ENCODE measurements at places on chromosomes 4 and X.
A peak's percentile ranks its signal among the peaks of the same experiment; 100 is the strongest.

DNA sequence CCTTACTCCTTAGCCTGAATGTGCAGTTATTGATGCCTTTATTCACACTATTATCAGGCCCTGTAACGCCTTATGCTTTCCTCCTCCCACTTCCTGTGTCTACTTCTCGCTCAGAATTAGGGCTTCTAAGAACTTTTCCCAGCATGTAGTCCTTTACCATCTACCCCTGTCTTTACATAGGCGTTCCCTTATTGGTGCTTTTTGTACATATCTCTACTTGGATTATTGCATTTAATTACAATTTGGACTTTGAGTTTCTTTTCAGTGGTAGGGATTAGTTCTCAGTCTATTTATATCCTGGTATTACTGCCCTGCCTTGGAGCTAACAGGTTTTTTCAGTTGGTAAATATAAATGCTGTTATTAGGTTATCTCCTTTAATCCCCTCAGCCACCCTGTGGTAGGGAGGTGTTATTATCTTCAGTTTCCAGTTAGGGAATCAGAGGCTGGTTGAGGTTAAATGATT is 84.0 kb downstream of the RBPJ start:
- DNase-seq: no peak

DNA sequence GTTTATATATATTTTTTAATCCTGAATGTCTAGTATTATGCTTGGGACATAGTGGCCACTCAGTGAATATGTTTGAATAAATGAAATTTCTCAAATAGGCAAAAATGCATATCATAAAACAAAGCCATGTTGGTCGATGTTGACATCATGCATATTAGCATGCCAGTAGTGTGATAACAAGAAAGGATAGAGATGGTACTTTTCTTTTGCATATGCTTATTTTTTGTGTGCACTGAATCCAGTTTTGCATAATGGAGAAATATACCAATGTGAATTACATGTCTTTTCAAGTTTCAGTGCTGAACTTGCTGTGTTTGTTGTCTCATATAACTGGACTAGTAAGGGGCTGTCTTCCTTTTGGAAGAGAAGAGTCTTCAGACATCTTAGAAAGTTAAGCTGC is 7.5 kb downstream of the CPE start:
- no peak for DNase-seq

GRCh38 chr4:82437285-82438005 is 7.1 kb downstream of the ENOPH1 start:
- DNase-seq: no peak

DNA sequence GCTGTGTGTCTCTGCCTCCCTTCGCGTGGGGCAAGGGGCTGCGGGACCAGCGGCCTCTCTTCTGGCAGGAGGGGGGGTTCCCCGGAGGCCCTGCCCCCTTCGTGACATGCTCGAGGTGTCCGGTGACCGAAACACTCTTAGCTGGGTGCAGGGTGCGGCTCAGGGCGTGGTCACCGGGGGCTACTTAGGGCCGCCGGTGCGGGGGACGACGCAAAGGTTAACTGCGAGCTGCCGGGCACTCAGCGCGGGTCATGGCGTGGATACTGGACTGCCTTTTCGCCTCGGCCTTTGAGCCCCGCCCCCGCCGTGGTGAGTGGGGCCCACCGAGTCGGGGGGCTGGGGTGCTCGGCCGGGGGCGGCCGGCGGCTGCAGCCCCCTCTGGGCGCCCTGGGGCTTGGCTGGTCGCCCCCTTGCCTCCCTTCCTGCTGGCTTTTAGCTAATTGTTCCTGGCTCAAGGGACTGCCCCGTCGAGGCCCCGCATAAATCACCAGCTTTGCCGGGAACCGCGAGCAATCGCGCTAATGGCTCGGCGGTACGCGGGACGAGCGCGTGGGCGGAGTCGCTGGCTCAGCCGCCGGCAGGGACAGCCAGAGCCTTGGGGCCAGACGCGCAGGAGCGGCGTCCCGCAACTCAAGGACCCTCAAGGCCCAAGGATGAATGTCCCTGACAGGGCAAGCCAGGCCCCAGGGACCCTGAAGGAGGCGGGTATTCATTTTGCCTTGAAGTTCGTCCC is at the start of gene ARHGAP36:
Gene ARHGAP36 (plus strand): TSS at position 211 of the 733 bp plus-strand sequence. CDS start 23,320 bp downstream, outside the sequence.
- no peak for DNase-seq

DNA sequence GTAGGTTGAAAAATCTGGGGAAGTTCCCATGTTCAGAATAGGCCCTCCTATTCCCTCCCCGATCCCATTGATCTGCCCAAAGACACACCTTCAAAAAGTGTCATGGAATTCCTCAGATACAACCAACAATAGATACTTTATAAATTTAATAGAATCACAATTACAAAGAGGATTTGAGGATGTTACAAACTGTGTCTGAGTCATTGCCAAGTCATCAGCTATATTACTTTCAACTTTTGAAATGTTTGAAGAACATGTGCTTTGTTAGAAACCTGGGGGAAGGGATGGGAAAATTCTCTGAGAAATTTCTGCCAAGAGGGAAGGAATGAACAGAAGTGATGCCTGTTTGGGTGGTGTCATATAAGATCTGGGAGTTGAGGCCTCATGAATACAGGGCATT is 46.7 kb downstream of the KCNIP4 start:
- DNase-seq: no peak

GRCh38 chr4:129899849-129900248 is 803.9 kb downstream of the C4orf33 start:
- no peak for DNase-seq

DNA sequence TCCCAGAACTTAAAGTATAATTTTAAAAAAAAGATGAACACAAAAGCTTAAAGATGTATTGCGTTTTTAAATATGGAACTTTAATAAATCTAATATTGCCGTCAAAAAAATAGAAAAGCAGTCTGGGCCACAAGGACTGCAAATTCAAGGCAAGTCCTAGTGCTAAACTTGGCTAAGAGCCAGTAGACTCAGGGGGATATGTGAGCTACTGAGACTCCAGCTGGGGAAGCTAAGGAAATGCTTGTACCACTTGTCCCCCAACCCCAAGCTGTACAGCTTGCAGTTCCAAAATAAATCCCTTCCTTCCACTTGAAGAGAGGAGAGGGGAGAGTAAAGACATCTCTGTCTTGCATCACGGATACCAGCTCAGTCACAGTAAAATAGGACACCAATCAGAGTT is 290.8 kb upstream of the FGF13 start:
- DNase-seq: no peak

DNA sequence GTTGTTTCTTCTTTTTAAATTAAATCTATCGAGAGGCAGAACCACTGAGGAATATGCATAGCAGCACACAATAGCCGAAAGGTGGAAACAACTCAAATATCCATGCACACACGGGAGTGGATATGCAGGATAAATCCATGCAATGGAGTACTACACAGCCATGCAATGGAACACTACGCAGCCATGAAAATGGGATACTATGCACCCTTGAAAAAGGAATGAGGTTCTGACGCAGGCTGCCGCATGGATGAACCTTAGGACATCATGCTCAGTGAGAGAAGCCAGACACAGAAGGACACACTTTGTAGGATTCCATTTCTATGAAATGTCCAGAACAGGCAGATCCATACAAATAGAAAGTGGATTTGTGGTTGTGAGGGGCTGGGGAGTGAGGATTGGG is 18.4 kb upstream of the P2RY8 start:
- no peak for DNase-seq

DNA sequence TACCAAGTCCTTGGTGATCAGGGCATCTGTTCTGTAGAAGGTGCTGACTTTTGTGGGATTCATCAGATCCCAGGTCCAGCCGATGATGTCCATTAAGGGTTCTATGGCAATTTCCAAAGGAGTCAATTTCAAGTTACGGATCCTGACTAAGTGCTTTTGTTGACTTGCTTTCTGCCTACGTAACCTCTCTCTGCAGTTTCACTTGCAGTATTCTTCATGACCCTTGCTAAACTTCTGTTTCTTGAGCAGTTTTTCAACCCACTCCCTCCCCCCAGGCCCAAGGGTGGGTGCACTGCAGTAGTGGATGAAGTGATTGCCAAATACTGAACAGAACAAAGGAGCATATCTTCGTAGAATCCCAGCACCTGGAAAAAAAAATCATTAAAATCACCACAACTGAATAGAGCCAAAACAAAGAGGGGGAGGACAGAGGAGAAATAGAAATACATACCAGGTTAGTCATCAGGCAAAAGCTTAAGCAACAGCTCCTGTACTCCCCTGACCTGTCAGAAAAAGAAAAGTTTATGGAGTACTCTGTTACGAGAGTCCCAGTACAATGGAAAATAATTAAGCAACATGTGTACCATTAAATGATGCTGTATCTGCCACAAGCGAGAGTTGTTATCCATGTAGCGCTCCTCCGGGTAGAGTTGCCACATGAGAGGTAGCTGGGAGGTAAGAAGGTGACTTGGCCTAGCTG is 5.8 kb downstream of the CMC4 start:
- peak; percentile 50 for DNase-seq

GRCh38 chr4:1608196-1608820 is 75.8 kb downstream of the FAM53A start:
- no peak for DNase-seq

GRCh38 chr4:14607578-14607977 is 394.7 kb upstream of the CPEB2 start:
- DNase-seq: no peak

- no peak for DNase-seq
Measured at GRCh38 chr4:150782311-150782710, 200.4 kb downstream of the MAB21L2 start.

DNA sequence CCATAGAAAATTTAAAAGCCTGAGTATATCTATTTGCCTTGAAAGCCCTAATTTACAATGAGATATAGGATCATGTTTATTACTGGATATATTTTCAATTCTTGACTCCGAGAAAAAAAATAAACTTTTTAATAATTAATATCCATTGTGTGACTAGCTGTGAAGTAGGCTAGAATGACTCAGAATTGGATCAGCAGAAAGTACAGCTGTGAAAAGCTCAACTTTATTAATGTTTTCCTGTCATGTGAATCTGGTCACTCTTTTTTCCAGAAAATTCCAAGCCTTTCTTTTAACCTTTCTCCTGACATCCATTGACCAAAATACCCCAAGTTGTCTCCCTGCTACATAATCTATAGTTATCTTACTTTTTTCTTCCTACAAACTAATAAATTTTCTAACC is 171.8 kb upstream of the PACRGL start:
- no peak for DNase-seq

DNA sequence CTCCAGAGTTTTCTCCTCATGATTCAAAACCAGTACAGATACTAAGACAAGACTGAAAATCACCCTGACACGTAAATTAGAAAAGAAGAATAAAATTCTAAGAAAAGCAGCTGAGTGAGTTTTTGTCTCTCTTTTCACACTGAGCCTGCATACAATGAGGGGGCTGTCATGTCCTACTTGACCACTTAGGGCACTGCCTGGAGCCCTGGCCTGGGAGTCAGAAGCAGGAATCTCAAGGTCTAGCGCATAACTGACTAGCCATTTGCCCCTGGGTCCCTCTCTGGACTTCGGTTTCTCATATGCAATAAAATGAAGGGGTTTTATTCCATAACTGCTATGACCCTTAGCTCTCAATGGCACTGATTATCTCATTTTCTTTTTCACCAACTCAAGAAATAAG is 36.7 kb upstream of the SLC25A4 start:
- DNase-seq: no peak

- DNase-seq: no peak
Measured at GRCh38 chrX:119340606-119341205, 58.4 kb upstream of the SLC25A43 start.

DNA sequence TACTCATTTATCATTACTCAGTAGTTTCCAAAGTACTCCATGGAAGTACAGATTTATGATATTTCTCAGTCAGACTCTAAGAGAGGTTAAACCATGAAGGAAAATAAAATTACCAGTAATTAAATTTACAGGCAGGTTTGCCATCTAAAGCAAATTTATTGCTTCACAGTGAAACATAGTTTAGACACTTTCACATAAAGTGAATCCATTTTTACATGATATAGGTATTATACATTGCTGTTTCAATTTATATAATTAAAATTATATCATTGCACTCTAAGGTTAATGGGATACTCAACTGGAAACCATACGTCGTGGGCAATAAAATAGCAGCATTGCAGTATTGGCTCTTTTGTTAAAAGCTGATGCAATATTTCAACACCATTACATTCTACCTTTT is 202.8 kb downstream of the SLIT2 start:
- DNase-seq: no peak

- DNase-seq: no peak
Measured at GRCh38 chr4:74376888-74377483, 12.0 kb downstream of the EREG start.

GRCh38 chrX:134026565-134027311 is 41.3 kb upstream of the GPC3 start:
- peak; percentile 12 for DNase-seq

DNA sequence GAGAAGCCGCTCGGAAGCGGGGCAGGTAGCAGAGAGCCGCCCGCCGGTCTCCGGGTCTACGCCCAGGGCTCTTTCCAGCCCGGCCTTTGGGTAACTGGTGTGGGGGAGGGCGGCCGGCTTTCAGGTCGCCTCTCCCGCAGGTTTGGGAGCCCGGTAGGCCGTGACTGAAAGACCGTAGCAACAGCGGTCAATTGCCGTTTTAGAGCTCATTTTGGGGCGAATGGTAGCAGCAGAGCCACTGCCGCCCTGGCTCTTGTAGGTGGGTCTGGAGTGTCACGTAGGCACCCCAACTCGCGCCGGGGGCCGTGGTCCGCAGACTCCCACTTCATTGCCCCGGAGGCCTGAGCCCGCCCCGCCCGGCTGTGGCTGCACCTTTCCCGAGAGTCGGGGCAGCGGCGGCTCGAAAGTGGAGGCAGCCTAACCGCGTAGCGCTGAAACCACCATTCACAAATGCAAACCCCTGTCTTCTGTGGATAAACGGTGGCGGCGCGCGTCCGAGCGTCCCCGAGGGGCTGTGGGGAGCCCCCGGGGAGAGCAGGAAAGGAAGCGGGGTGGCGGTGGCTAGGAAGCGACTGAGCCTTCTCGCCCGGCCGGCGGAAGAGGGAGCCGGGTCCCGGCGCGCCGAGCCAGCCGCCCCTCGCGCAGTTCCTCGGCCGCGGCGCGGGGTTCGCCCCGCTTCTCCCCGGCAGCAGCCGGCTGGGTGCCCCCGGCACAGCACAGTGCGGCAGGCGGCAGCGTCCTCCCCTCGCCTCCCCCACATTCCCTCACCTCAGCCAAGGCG is 2185.1 kb upstream of the TENM3 start:
- no peak for DNase-seq

DNA sequence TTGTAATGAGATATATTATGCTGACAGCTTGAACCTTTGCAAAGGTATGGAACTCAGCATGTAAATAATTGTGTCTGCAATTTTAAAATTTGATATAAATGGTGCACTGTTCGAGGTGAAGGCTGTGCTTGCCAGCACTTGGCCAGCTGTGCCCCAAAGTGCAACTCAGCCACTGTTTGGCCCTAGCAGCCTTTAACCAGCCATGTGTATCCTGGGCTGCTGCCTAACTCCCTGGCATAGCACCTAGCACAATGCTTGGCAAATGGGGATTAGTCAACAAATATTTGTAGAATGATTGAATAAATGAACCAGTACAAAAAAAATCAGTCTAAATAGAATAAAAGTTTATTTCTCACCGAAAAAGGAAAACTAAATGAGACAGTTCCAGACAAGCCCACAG is 83.8 kb upstream of the ZIC3 start:
- DNase-seq: no peak
